DMS79 treated with DMSO at 0.1 percent for 48 hours (cell line): ENCODE measurements at places on chromosomes 3 and 15.

- DNase-seq = peak; percentile 27
Measured at GRCh38 chr3:157532529-157533297, 29.5 kb upstream of the VEPH1 start.

GRCh38 chr3:56118968-56119367, 349.3 kb downstream of the ERC2 start:
- no peak for DNase-seq

- no peak for DNase-seq
Measured at GRCh38 chr3:59432665-59433064, 382.8 kb upstream of the CFAP20DC start.

DNA sequence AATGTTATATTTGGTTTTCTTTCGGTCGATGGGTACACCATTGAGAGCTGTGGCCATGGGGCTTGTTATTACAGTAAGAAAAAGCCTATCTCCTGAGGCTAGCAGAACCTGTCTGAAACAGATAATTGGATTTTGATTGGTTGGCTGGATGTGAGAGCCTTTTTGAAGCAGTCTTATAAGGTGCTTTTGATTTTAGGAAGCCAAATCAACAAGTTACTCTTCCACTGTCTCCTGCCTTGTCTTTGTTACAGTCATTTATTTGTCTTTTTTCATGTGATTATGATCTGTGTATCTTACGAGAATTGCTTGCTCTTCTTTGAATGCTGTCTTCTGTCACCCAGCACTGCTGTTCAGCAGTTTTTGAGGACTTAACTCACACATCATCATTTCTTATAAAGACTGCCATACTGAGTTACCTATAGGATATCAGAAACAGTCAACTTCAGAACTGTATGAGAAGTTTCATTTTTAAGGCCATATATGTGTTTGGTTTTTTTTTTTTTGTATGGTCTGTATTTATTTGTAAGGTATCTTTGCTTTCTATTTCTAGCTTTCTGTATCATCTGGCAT, 51.1 kb downstream of the MEF2A start:
- DNase-seq = no peak

GRCh38 chr3:121566773-121567172, 976 bp upstream of the ARGFX start:
- no peak for DNase-seq

GRCh38 chr3:52650439-52650838, 35.3 kb downstream of the PBRM1 start:
- DNase-seq = no peak

DNA sequence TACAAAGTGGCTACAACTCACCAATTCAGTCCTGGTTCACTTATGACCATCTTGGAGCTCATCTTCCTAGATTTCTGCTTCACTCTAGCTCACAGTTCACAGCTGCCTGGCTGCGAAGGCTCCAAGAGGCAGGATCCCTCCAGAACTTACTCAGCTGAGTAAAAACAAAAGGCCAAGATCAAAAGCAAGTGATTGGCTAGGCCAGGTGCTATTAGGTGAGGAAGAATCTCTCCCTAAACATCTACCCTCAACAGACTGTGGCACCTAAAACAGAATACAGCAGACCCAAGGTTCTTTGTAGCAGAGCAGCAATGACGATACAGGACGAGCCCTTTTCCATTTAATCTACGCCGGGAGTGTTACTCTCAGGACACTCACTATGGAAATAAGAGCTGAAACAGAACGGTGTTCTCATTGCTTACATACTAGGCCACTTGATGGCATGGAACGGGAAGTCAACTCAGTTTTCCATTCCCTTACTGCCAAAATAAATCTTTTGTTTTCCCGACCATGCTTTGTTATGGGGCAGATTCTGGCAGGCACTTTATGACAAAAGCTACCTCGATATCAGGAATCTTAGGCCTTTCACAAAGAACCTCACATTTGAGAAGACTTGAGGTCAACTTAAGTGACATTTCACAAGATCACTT, 901 bp downstream of the ICE2 start:
- DNase-seq = peak; percentile 17

- DNase-seq = peak; percentile 66
Measured at GRCh38 chr3:181711325-181712135, at the start of gene SOX2. SOX2 (plus strand) TSS chr3:181711925; CDS start chr3:181712361, 436 bp downstream.

- DNase-seq = no peak
Measured at GRCh38 chr15:98070137-98070536, 109.6 kb downstream of the ARRDC4 start.

DNA sequence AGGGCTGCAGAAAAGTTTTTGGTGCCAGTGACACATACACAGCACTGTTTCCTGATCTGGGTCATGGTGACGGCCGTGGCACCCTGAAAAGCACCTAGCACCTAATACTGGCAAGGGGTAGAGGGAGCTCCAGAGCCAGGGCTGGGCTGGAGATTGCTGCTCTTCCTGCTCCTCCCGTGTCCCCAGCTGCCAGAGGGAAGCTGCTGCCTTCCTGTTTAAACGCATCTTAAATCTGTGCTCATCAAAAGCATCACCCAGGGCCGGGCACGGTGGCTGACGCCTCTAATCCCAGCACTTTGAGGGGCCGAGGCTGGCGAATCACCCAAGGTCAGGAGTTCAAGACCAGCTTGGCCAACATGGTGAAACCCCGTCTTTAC, 156.7 kb upstream of the MEF2A start:
- DNase-seq = peak; percentile 6

DNA sequence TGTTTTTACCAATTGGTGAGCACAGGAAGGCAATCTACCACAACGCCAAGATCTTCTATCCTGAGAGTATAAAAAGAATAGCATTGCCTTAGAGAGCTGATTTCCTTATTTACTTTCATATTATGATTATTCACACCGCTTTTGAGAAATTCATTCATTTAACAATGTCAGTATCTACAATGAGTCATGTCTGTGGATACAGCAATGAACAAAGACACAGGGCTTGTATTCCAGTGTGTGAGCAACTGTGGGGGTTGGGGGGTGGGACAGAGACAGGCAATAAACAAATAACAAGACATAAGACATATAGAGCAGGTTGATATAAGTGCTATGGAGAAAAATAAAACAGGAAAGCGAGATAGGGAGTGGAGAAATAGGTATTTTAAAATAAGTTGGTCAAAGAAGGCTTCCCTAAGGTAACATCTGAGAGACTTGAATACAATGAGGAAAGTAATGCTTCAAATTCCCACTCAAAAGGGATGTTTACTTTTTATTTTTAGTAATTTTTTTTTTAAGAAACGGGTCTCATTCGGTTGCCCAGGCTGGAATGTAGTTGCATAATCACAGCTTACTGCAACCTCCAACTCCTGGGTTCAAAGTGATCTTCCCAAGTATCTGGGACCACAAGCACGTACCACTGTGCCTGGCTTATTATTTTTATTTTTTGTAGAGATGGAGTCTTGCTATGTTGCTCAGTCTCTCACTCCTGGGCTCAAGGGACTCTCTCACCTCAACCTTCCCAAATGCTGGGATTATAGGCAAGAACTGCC, 45.7 kb downstream of the PGBD4 start:
- no peak for DNase-seq

- no peak for DNase-seq
Measured at GRCh38 chr15:70866982-70867641, 13.2 kb upstream of the LARP6 start.

GRCh38 chr3:11204697-11205348, 50.5 kb downstream of the HRH1 start:
- no peak for DNase-seq

DNA sequence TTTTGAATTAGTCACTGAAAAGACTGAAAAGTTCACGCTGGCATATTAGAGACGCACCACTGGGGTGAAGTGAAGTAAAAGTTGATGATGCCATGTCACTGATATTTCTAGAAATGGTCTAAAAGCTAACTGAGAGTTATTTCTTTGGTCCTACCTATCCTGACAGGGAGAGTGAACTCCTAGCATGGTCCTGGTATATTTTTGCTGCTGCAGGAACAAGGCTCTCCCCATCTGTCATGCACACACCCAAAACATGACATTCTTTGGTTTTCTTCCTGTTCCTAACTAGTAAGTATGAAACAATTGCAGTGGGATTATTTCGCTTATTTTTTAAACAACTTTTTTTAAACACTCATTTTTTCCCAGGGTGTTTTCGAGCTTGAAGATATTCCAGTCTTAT, 466.7 kb downstream of the ERC2 start:
- DNase-seq = no peak
